ENCODE measurements at places on chromosomes 3 and 15. TPM values are rescaled to one million over a fixed set of nuclear protein-coding genes. Genes with fewer than 3 reads are reported as not detected.
A peak's percentile ranks its signal among the peaks of the same experiment; 100 is the strongest.

GRCh38 chr15:59995568-59996297, 8.4 kb upstream of the FOXB1 start:
- DNase-seq, result no peak

DNA sequence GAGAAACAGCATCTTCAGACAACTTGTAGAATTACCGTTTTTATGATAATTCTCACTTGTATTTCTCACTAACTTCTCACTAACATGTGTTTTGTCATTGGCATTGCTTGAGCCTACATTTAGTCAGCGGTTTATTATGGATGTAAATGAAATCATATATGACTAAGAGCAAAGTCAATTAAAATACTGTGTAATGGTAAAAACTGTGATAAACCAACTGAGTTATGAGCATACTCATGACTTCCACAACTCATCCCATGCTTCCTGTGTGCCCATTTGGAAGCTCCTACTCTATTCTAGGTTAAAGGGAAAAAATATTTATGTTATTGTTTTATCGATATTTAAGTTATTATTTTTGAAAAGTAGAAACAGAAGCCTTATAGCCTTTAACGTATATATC, 12.8 kb downstream of the PXK start:
- DNase-seq, result no peak

- DNase-seq, result no peak
Measured at GRCh38 chr3:32184187-32184730, 54.2 kb upstream of the CMTM8 start.

- DNase-seq, result no peak
Measured at GRCh38 chr3:97954228-97954827, 17.9 kb downstream of the RIOX2 start.

- DNase-seq, result no peak
Measured at GRCh38 chr3:118818386-118818785, 216.3 kb downstream of the IGSF11 start.

DNA sequence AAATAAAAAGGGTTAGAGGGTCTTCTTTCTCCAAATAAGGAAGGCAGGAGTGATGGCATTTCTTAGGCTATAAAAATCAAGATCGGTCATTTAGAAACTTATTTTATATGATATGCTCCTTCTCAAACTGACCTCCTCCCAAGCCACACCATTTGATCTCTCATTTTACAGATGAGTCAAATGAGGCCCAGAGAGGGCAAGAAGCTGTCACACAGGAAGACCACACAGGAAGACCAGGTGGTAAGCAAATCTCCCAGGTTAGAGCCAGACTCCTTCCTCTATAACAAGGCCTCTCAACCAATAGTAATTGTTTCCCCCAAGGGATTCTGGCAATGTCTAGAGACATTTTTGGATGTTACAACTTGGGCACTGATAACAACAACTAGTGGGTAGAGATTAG, 13.8 kb downstream of the TLE3 start:
- DNase-seq, result peak; percentile 50

- no peak for DNase-seq
Measured at GRCh38 chr3:57168151-57168550, 3.0 kb upstream of the IL17RD start.

GRCh38 chr15:97959724-97960363, 659 bp upstream of the ARRDC4 start:
- DNase-seq, result no peak

DNA sequence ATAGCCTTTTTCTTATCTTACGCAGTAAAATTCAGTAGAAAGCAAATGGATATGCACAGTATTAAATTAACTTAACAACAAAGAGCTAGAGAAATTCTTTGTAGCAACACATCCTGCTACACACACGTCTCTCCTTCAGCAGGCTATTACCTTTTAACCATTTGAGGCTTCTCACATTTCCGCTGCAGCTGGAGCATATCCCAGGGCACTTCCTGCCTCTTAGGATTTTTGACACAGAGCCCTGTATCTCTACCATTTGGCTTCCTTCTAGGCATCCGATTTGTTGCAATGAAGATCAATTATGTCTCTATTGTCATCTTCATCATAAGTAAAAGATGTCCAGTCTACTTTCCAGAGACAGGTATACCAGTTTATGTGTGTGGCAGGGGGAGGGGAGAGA, 292.4 kb upstream of the CBLB start:
- DNase-seq, result no peak

GRCh38 chr3:23203708-23204330, 692 bp downstream of the UBE2E2 start:
- DNase-seq, result peak; percentile 18

- DNase-seq, result no peak
Measured at GRCh38 chr3:157493627-157494550, 9.3 kb downstream of the VEPH1 start.

SYNPR gene
- total RNA-seq, result not detected

CLRN1 gene
- total RNA-seq, result not detected
